ENCODE measurements at places on chromosomes 4 and X.

- no peak for DNase-seq
These were observed 451.9 kb downstream of the SMARCA1 start for GRCh38 chrX:129071390-129071789.

GRCh38 chrX:27679281-27679680 lies 89.1 kb downstream of the DCAF8L2 start:
- no peak for DNase-seq

- DNase-seq: no peak
These were observed 499 bp upstream of the NFXL1 start for GRCh38 chr4:47914926-47915237.

DNA sequence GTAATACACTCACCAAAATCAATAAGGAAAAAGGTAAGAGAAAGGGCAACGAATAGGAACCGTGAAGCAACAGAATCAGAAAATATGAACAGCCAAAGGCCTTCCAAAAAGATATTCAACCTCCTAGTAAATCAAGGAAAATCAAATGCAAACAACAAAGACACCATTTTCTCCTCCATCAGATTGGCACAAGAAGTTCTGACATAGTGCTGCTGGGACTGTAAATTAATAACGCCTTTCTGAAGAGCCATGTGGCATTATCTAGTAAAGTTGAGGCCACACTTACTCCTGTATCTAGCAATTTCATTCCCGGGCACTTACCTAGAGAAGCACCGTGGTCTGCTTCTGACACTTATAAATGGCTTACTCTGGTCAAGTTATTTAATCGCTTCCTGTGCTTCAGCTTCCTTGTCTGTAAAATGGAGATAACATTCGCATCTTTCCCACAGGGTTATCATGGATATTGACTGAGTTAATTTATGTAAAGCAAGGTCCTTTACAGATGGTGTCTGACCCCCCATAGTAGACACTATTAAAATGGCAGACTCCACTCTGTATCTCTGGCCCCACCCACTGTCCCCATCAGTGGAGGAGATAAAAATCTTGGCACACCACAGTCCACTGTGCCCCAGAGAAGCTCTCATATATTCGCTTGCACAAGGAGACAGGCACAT lies 20.5 kb upstream of the ENPP6 start:
- no peak for DNase-seq

DNA sequence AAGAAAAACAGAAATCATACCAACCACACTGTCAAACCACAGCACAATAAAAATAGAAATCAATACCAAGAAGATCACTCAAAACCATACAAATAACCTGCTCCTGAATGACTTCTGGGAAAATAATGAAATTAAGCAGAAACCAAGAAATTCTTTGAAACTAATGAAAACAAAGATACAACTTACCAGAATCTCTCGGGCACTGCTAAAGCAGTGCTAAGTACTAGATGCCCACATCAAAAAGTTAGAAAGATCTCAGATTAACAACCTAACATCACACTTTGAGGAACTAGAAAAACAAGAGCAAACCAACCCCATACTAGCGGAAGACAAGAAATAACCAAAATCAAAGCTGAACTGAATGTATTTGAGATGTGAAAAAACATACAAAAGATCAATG lies 33.2 kb downstream of the AWAT2 start:
- DNase-seq: no peak

GRCh38 chr4:113407409-113407808 lies 354.1 kb downstream of the CAMK2D start:
- DNase-seq: no peak

DNA sequence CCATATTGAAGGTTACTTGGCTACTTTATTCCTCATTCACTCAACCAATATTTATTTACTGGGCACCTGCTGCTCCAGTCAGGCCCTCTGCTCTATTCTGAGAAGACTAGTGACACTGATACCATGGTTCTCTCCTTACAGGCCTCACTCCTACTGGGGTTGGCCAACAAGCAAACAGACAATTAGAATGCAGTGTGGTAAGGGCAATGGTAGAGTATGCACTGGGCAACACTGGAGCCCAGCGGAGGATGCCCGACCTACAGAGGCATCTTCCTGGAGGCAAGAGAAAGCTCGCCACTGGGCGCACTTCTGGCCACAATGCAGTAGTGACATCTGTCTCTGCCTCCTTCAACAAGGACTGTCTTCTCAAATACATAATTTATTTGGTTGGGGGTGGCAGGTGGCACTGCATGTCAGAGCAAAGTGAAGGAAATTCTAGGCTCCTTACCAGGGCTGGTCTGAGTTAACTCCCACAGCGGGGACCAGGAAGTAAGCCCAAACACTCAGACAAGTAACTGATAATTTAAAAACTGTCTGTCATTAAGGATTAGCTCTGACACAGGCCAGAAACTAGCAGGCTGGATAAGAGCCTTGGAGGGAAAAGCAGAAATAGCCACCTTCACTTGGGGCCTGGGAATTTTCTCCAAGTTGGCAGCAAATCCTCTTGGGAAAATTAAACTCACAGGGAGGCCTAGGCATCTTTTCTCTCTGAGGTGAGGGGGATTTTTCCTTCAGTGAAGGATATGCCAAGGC lies 150.7 kb upstream of the EOLA2 start:
- no peak for DNase-seq

GRCh38 chrX:154821523-154821922 lies 12.9 kb downstream of the SMIM9 start:
- no peak for DNase-seq
